Fibroblast of skin of left quadriceps (primary cell): ENCODE measurements at places on chromosomes 4 and X.

- DNase-seq: no peak
These were observed 2.1 kb upstream of the ADH5 start for GRCh38 chr4:99090481-99091215.

GRCh38 chr4:37759833-37760232 is 66.7 kb upstream of the PGM2 start:
- no peak for DNase-seq

- no peak for DNase-seq
These were observed 223.4 kb downstream of the BCOR start for GRCh38 chrX:39874202-39874816.

GRCh38 chrX:79604364-79604763 is 237.2 kb upstream of the ITM2A start:
- DNase-seq: no peak

DNA sequence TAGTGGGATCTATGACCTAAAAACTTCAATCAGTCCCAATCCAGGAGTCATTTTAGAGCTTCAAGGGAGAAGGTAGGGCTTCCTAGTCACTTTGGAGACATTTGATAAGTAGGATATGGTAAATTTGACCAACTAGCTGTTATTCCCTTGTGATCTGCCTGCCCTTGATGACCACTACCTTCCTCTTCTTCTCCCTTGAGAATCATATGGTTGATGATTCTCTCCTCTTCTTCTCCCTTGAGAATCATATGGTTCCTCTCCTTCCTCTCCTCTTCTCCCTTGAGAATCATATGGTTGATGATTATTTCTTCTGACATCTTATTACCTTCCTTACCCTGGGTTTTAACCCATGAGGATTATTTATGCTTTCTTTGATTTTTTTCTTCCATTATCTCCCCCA is 482.6 kb upstream of the TENM3 start:
- DNase-seq: no peak

DNA sequence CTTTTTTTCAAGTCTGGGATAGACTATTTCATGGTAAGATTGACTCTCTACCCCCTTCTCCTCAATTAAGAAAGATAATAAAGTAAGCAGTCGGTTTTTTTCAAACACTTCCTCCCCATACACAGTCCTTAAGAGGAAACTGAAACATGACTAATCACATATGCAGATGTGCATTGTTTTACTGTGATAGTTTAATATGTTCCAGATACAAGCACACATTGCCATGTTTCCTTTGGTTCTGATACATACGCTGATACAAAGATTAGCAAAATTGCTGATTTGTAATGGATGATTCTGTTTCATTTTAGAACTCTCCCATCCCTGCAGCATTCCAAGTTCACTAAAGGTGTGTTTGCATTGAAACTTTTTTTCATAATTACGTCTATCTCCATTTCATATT is 76.1 kb downstream of the FBXO8 start:
- no peak for DNase-seq

DNA sequence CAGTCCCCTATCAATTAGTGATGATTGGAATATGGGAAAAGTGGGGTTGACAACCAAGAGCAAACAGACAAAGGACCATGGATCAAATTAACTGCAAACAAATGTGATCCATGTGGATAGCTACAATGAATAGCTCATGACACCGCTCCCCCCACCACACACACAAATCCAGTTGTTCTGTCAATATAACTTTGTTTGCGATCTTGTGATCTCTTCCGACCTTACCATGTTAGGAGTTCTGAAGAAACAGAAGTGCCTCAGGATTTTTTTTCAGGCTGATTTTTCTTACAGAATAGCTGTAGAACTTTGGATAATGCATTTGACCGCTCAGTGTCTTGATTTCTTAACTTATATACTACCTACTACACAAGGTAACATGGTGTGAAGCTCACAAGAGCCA is 116.6 kb downstream of the SH2D1A start:
- DNase-seq: no peak

DNA sequence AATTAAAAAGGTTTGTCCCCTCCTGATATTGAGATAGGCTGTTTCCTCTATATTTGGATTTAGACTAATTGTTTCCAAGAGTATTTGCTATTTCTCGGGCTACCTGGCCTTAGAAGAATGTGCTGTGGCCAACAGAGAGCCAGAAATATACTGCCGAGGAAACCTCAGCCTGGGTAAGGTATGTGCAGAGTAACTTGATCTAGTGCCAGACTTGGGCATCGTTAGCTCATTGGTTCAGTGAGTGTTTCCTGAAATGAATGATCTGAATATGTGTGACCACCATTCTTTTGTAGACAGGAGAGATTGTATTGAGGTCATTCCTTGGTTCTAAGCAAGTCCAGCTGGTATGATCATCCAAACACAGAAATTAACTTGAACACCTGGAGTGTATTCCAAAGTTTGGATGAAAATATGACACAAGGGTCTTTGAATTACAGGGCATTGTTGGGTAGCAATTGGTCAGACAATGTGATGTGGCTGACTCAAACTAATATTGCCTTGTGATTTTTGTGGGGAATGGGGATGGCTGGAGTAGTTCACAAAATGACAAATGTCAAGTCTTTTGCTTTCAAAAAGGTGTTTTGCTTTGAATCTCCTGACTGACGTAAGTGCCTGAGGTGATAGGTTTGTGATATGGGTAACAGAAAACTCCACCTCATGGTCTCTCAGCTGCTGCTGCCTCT is 100.2 kb upstream of the CXCL13 start:
- DNase-seq: no peak

GRCh38 chr4:42492962-42493361 is 95.7 kb downstream of the SHISA3 start:
- DNase-seq: no peak

GRCh38 chr4:184313702-184314659 is 96.3 kb upstream of the ENPP6 start:
- no peak for DNase-seq

DNA sequence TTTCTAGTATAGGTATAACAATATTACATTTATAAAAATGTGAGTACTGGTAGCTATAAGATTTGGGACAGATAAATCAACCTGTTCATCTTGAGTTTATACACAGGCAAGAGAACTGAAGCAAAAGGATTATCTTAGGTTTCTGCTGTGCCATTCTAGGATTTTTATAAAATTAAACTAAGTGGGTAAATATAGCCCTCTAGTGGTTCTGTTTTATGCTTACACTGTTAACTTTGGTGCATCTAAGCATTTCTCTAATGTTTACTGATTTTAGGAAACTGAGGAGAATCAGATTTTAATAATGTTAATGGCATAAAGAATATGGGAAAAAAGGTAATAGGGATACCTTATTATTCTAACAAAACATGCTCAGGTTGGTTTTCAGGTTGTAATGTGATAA is 1.1 kb upstream of the RRH start:
- DNase-seq: no peak

- no peak for DNase-seq
These were observed 68.0 kb downstream of the IL21 start for GRCh38 chr4:122552898-122553297.

DNA sequence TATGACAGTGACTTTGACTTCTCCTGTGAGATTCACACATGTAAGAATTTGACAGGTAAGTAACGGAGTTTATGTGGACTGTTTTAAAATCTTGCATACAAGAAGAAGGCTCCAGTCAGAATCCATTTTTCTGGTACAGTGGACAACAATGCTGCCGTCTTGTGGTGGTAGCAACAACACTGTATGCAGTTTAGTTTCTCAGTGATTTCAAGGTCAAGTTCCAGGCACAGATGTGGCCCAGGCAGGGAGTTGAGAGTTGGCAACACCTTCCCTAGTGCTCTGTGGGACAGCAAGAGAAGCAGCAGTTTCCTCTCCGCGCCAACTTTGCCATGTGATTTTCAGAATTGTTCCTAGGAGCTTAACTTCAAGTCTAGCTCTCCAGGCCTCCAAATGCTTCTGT is 56.0 kb upstream of the STPG2 start:
- no peak for DNase-seq

- no peak for DNase-seq
These were observed 77.7 kb downstream of the CDS1 start for GRCh38 chr4:84660606-84661005.

GRCh38 chrX:317424-318067 is 1.1 kb downstream of the GTPBP6 start:
- DNase-seq: no peak
